ENCODE measurements at places on chromosomes 6 and 20. TPM values are rescaled to one million over a fixed set of nuclear protein-coding genes. Genes with fewer than 3 reads are reported as not detected.
A peak's percentile ranks its signal among the peaks of the same experiment; 100 is the strongest.

DNA sequence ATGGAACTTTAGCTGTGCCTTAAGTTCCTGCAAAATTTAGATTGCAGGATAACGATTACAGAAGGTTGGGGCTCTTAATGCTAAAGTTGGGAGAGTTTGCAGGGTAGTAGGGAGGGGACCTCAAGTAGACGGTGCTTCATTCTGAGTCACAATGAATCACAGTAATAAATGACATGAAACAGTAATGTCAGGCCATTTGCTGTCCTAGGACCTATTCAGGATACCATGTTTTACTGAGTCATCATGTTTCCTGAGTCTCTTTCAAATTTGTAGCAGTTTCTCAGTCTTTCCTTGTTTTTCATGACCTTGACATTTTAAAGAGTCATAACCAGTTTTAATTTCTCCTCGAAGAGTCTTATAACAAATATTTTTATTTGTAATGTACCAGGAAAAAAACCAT, 406.9 kb upstream of the MAP3K7 start:
- DNase-seq: no peak

The SULF2 gene
- polyA plus RNA-seq: 350 TPM

- no peak for DNase-seq
Measured at GRCh38 chr6:45278367-45278766, 49.8 kb upstream of the RUNX2 start.

- DNase-seq: no peak
Measured at GRCh38 chr20:12179692-12180091, 262.0 kb downstream of the BTBD3 start.

The EPHA7 gene
- 16.3 TPM for polyA plus RNA-seq

The PRICKLE4 gene
- polyA plus RNA-seq: 8.8 TPM

DNA sequence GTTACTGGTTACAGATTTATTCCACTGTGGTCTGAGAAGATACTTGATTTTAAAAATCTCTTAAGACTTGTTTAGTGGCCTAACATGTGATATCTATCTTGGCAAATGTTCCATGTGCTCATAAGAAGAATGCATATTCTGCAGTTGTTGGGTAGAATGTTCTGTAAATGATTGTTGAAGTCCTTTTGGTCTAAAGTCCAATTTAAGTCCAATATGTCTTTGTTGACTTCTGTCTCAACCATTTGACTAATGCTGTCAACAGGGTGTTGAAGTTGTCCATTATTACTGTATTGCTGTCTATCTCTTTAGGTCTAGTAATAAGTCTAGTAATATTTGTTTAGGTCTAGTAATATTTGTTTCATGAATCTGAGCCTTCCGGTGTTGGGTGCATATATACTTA, 387.8 kb upstream of the RUNX2 start:
- DNase-seq: no peak

DNA sequence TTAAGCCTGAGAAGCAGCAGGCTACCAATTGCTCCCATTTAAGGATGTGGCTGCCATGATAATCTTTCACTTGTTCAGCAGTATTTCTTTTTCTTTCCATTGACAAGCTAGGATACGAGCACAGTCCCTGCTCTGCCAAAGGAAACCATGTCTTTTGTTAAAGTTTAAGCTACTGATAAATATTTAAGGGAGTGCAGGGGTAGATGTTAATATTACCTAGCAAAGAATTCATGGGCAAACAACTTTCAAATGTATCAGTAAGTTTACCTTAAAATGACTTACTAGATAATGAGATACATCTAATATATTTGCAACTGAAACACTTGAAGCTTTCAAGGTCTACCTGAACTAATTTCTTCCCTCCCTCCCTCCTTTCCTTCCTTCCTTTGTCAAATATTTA, 77.3 kb downstream of the OPN5 start:
- DNase-seq: no peak

- DNase-seq: no peak
Measured at GRCh38 chr6:22017272-22017671, 279.6 kb downstream of the PRL start.

DNA sequence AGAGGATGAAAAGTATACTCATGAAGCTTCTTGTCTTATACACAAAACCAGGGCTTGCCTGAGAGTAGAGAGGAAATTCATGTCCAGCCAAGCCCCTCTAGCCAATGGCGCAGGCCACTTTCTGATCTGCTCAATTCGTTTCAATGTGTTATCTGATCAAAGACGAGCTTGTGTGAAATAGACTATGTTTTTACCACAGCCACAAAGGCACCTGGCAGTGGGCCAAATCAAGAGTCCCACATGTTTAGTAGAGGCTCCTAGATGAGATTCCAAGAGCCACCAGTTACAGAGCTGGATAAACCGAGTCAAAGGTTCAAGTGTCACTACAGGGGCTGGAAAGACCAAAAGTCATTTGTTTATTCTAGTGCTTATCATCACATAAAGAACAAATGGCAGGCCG, 34.9 kb downstream of the GPLD1 start:
- no peak for DNase-seq

DNA sequence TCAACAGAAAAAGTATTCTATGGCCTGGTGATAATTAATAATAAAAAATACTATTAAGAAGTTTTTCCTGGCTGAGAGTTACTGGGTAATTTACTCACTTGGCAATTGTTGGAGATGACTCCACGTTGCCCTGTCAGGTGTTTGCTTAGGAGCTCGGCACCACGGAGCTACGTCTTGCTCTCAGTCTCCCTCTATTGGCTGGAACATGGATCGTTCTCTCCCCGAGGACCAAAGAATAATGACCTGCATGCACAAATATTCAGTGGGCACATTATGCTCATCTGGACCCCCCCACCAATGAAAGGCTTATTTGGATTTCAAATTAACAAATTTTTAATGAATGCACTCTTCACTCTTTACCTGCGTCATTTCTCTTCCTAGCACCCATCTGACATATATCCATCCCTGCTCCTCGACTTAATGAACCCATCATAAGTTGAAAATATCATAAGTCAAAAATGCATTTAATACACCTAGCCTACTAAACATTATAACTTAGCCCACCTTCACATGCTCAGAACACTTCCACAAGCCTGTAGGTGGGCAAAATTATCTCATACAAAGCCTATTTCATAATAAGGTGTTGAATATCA, 71.0 kb upstream of the CD83 start:
- DNase-seq: no peak

GRCh38 chr6:148407372-148407771, 64.7 kb downstream of the SASH1 start:
- DNase-seq: no peak

DNA sequence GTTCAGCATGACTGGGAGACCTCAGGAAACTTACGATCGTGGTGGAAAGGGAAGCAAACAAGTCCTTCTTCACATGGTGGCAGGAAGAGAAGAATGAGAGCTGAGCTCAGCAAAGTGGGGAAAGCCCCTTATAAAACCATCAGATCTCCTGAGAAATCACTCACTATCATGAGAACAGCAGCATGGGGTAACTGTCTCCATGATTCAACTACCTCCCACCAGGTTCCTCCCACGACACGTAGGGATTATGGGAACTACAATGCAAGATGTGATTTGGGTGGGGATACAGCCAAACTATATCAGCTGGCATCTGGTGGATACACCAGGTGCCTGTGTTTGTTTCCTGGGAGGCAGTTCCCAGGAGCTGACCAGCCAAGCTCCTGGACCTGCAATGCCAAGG, 4.9 kb downstream of the DDO start:
- DNase-seq: no peak

- no peak for DNase-seq
Measured at GRCh38 chr6:7674291-7674690, 51.6 kb upstream of the BMP6 start.

The ACAT2 gene
- 125 TPM for polyA plus RNA-seq

- DNase-seq: no peak
Measured at GRCh38 chr6:16503970-16504415, 257.3 kb downstream of the ATXN1 start.

DNA sequence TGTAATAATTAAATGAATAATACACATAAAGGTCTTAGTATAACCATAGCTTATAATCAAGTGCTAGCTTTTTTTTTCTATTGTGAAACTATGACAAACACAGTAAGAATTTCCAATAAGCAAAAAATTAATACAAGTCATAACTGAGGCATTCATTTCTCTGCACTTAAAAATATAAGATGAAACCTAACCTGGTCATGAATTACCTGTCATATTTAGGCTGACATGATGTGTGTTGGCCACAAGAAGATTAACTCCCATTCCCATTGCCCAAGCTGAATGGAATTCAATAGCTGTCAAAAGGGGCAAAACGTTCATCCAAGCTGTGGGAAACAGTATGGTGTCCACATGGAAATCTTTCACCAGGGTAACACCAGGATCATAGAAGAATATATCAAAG, 5.4 kb downstream of the VNN2 start:
- no peak for DNase-seq

GRCh38 chr20:41819436-41819835, 201.3 kb upstream of the CHD6 start:
- peak; percentile 13 for DNase-seq

The RFX6 gene
- 0.10 TPM for polyA plus RNA-seq

The LTA gene
- polyA plus RNA-seq: 0.22 TPM

DNA sequence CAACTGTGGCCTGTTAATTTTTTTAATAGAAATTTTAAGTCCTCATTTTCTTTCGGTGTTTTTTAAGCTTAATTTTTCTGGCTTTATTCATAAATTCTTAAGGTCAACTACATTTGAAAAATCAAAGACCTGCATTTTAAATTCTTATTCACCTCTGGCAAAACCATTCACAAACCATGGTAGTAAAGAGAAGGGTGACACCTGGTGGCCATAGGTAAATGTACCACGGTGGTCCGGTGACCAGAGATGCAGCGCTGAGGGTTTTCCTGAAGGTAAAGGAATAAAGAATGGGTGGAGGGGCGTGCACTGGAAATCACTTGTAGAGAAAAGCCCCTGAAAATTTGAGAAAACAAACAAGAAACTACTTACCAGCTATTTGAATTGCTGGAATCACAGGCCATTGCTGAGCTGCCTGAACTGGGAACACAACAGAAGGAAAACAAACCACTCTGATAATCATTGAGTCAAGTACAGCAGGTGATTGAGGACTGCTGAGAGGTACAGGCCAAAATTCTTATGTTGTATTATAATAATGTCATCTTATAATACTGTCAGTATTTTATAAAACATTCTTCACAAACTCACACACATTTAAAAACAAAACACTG, 10.1 kb downstream of the HFE start:
- peak; percentile 53 for DNase-seq

The CLIC5 gene
- polyA plus RNA-seq: 6.5 TPM

DNA sequence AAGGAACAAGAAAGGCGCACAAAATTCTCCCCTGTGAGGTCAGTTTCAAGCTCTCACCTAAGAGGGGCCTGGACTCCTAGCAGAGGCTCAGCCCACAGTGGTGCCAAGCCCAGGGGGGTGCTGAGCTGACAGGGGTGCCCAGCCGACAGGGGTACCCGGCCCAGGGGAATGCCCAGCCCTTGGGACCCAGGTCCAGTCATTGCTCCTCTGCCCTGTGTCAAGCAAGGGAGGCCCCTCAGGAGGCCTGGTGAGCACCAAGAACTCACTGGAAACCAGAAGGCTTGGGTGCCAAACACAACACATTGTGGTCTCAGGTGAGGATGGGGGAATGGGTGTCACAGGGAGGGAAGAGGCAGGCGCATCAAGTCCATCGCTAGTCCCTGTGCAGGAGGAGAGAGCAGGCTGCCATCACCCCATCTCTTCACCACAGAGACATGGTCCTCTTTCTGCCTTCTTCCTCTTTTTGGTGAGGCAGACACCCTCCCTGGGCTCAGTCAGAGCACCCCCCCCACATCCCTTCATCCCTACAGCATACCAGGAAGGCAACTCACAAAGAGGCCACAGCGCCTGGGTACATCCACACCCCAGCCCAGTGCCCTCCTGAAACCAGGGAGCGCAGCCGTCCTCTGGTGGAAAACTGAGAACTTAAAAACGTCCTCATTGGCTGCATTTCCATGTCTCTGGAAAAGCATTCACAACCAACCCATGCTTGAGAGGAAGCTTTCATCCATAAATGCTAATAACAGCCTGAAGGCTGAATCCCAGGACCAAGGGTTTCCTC, 111.3 kb downstream of the BANF2 start:
- no peak for DNase-seq

- no peak for DNase-seq
Measured at GRCh38 chr20:24814556-24815195, 134.4 kb upstream of the CST7 start.

DNA sequence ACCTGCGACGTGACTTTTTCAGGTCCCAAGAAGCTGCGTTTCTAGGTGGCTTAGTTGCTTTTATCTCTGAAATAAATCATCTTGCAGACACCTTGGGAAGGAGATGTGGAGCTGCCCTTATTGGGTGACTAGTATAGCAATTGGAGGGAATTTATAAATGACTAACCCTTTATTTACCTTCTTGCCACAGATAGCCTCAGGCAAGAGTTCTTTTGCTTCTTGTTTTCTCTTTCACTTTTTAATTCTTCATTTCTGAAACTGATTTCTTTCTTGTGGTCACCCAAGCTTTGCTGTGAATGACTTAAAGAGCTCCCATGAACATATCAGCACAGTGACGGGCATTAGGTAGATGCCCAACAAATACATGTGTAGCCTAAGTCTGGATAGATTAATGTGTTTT, 3.0 kb downstream of the ADGRF4 start:
- DNase-seq: no peak

The RIPOR2 gene
- 25.0 TPM for polyA plus RNA-seq

DNA sequence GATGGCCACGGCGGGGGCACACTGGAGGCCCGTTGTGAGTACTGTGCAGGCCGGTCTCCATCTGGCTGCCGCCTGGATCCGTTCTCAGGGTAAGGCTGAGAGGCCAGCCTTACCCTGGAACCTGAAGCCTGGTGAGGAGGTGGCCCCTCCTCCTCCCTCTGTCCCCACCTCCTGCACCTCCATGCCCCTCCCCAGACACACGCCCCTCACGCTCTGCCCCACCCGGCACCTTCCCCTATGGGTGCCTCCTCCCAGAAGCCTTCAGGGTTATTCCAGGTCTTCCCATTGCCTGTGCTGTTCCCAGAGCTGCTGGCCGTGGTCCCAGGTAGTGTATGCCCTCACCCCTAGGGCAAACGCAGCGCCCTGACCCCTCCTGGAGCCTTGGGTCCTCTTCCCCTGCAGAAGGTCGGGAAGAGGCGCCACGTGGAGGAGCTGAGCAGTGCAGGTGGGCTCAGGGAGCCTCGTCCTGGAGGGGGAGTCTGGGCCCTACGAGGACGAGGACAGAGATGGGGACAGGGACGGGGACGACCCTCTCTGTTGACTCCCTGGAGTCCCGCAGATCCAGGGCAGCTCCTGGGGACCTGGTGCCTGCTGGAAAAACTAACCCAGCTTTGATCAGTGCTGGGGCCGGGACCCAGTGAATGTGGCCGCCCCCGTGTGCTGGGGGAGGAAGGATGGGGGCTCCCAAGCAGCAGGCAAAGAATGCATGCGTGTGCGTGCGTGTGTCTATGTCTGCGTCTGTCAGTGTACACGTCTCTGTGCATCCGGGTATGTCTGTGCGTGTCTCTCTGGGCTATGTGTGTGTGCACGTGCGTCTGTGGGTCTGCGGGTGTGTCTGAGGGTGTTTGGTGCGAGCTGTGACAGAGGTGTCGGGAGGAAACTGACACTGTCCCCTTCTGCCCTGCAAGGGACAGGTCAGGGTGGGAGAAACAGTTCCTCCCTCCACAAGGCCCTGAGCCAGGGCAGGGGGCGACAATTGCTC, 8.2 kb upstream of the HRH3 start:
- DNase-seq: no peak

The DSP gene
- 39.1 TPM for polyA plus RNA-seq

GRCh38 chr20:11178946-11179654, 505.3 kb upstream of the JAG1 start:
- no peak for DNase-seq

GRCh38 chr6:139126255-139126654, 8.6 kb upstream of the HECA start:
- no peak for DNase-seq

The TINAG gene
- polyA plus RNA-seq: not detected

- DNase-seq: no peak
Measured at GRCh38 chr6:41917528-41917927, 3.4 kb downstream of the MED20 start.

- peak; percentile 20 for DNase-seq
Measured at GRCh38 chr6:127641905-127642304, 64.9 kb downstream of the C6orf58 start.

Measured in spinal cord (tissue), 10 donors.